ENCODE measurements at places on chromosomes 2 and 18. TPM values are rescaled to one million over a fixed set of nuclear protein-coding genes. Genes with fewer than 3 reads are reported as not detected.

The ABCG8 gene
- total RNA-seq = not detected

DNA sequence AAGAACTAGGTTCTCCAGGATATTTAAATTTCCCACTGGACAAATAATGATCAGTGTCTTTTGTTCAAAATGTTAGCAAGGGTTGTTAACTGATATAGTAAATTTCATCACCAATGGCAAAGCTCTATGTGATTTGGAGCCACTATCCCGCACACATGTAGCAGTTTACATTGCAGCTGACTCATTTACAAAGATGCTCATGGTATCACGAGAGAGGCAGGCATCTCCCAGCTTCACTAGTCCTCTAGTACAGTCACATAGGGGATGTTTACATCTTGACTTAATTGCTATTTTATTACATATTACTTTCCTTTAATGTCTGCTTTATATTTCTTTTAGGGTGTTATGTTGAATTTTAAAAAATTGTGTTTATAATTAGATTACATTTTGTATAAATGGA is 30.7 kb downstream of the KCNE4 start:
- no peaks in the 10 kb centered on the region for H3K36me3 ChIP-seq
- H3K27me3 ChIP-seq = no peaks in the 10 kb centered on the region
- no peak for DNase-seq

The DPP4 gene
- 11.1 TPM for total RNA-seq

- H3K36me3 ChIP-seq = no peaks in the 10 kb centered on the region
- no peak overlapping the region for H3K4me3 ChIP-seq
- H3K27me3 ChIP-seq = no peaks in the 10 kb centered on the region
- DNase-seq = no peak
- H3K27ac ChIP-seq = peak overlapping the region; percentile 51
- no peaks in the 10 kb centered on the region for H3K4me1 ChIP-seq
Measured at GRCh38 chr2:23520256-23520655, 135.3 kb downstream of the KLHL29 start.

DNA sequence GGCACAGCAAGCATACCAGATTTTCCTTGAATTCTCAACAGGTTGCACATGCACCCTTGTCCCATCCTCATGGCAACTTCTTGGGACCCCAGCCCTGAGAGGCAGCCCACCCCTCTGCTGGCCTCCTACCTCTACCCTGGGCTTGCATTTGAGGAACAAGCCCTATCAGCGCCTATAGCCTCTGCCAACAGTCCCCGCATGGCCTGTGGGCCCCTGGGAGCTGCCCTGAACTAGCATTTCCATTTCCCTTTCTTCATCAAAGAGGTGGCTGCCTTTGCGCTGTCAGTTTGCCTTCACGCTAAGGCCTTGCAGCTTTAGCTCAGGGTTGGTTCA is 5.4 kb upstream of the ZAP70 start:
- DNase-seq = no peak
- no peaks in the 10 kb centered on the region for H3K27me3 ChIP-seq

GRCh38 chr2:104897515-104898184 is 43.7 kb downstream of the POU3F3 start:
- no peaks in the 10 kb centered on the region for H3K27me3 ChIP-seq
- no peak for DNase-seq
- H3K4me1 ChIP-seq = no peaks in the 10 kb centered on the region

DNA sequence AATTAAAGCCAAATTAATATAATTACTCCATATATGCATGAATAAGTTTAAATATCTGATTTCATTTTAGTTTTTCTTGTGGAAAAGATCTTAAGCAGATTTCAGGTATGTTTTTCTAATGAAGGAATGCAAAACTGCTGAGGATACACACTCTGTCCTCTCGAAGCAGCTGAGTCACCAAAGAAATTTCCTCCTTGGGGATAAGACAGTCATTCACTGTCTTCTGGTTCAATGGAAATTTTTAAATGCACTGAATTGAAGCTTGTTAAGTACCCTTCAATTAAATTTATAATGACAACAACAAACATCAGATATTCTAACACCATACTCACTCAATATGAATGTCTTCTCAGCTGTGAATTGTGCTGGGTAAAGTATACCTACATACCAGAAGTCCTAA is 101.5 kb upstream of the DNER start:
- H3K4me1 ChIP-seq = no peaks in the 10 kb centered on the region
- H3K27me3 ChIP-seq = no peaks in the 10 kb centered on the region
- H3K36me3 ChIP-seq = peaks cover 6% of the 10 kb centered on the region
- no peak for DNase-seq

The ZAP70 gene
- total RNA-seq = 2.5 TPM

GRCh38 chr2:33130054-33130447 is 183.3 kb downstream of the LTBP1 start:
- H3K4me1 ChIP-seq = peaks cover 36% of the 10 kb centered on the region
- H3K27ac ChIP-seq = no peak overlapping the region
- DNase-seq = no peak
- no peak overlapping the region for H3K4me3 ChIP-seq

- no peak overlapping the region for H3K27ac ChIP-seq
- no peak overlapping the region for H3K4me3 ChIP-seq
- no peaks in the 10 kb centered on the region for H3K4me1 ChIP-seq
- DNase-seq = no peak
- no peaks in the 10 kb centered on the region for H3K27me3 ChIP-seq
- no peaks in the 10 kb centered on the region for H3K36me3 ChIP-seq
Measured at GRCh38 chr2:218202266-218202665, 14.7 kb upstream of the ARPC2 start.

DNA sequence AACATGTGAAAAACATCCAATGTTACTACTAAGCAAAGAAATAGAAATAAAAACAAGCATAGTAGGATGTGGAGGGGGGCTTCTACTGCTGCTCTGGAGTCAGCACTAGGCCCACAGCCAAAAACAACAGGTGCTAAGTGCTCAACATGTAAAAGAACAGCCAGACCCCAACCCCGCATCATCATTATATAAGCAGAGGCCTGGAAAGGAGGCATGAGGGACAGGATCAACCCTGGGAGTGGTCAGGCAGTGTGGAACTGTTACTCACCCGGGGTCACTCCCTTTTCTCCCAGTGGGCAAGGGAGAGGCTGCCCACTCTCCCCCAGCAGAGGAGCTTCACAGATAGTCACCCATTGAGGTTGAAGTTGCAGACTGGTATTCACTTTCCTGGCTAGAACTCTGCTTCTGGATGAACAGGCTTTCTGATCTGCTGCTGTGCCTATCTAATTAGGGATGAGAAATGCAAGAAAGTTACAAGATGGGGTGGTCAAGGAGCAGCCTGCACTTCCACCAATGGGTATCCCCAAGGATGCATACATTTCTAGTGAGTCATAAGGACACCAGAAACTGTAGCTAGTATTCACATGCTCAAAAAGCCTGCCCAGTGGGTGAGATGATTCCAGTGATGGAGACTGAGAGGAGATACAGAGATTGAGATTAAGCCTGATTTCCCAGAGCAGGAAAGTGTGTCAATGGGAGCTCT is 480.1 kb upstream of the TCF4 start:
- no peaks in the 10 kb centered on the region for H3K4me1 ChIP-seq
- H3K27me3 ChIP-seq = no peaks in the 10 kb centered on the region
- no peak overlapping the region for H3K4me3 ChIP-seq
- no peak overlapping the region for H3K27ac ChIP-seq
- no peak for DNase-seq

The NR4A2 gene
- 1.8 TPM for total RNA-seq

- no peaks in the 10 kb centered on the region for H3K27me3 ChIP-seq
- no peaks in the 10 kb centered on the region for H3K4me1 ChIP-seq
- H3K4me3 ChIP-seq = no peak overlapping the region
Measured at GRCh38 chr18:26456070-26456491, 92.3 kb downstream of the KCTD1 start.

The CNRIP1 gene
- 22.5 TPM for total RNA-seq

DNA sequence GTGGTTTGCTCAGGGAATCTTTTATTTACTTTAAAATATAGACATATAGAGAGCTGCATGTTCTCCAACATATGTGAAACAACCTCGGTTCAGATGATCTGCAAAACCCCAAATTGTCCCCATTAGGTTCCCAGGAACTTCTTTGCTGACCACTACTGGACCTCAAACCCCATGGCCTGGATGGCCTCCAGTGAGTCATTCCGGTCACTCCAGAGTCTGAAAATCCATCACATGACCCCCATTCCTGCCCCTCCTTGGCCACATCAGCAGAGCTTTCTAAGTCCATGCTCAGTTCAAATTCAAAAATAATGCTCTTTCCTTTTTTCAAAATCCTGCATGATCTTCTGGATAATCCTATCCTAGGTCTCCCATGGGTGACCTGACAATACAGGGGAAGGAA is 271.0 kb downstream of the TNS1 start:
- peaks cover 29% of the 10 kb centered on the region for H3K36me3 ChIP-seq
- no peak overlapping the region for H3K27ac ChIP-seq
- H3K4me3 ChIP-seq = no peak overlapping the region
- H3K27me3 ChIP-seq = no peaks in the 10 kb centered on the region
- no peak for DNase-seq
- H3K4me1 ChIP-seq = peaks cover 51% of the 10 kb centered on the region

The MRO gene
- 2.5 TPM for total RNA-seq

GRCh38 chr2:121129692-121130091 is 155.3 kb downstream of the TFCP2L1 start:
- H3K36me3 ChIP-seq = no peaks in the 10 kb centered on the region
- no peaks in the 10 kb centered on the region for H3K27me3 ChIP-seq
- no peak for DNase-seq
- no peak overlapping the region for H3K4me3 ChIP-seq
- H3K27ac ChIP-seq = no peak overlapping the region

DNA sequence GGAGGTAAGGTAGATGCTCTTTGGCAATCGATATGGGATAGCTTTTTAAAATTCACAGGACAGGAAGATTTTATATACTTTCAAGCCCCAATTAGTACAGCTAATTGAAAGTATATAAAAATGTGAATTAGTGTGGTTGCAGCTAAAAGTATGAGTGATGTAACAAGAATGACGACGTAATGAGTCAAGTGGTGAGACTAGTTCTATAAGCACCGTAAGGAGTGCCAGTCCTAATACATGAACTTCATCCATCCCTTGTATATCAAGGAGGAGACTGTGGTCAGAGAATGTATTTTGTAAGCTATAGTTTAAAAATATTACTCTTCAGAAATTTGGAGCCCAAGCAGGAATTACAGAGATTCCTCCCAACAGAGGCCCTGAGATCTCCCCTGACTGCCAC is 25.8 kb downstream of the DNAJC27 start:
- no peak overlapping the region for H3K4me3 ChIP-seq
- no peak overlapping the region for H3K27ac ChIP-seq
- H3K4me1 ChIP-seq = no peaks in the 10 kb centered on the region
- H3K36me3 ChIP-seq = peaks cover 17% of the 10 kb centered on the region
- H3K27me3 ChIP-seq = no peaks in the 10 kb centered on the region
- no peak for DNase-seq

- H3K36me3 ChIP-seq = no peaks in the 10 kb centered on the region
- H3K4me3 ChIP-seq = no peak overlapping the region
- DNase-seq = no peak
- no peak overlapping the region for H3K27ac ChIP-seq
- H3K4me1 ChIP-seq = no peaks in the 10 kb centered on the region
Measured at GRCh38 chr2:159270744-159271379, 15.6 kb downstream of the WDSUB1 start.

GRCh38 chr2:111967018-111967417 is 68.6 kb downstream of the MERTK start:
- H3K27ac ChIP-seq = no peak overlapping the region
- no peak overlapping the region for H3K4me3 ChIP-seq
- no peaks in the 10 kb centered on the region for H3K4me1 ChIP-seq

GRCh38 chr2:98465456-98466226 is 21.0 kb downstream of the INPP4A start:
- peaks cover 57% of the 10 kb centered on the region for H3K4me1 ChIP-seq
- no peak overlapping the region for H3K4me3 ChIP-seq
- peak; percentile 81 for DNase-seq
- no peaks in the 10 kb centered on the region for H3K36me3 ChIP-seq
- no peaks in the 10 kb centered on the region for H3K27me3 ChIP-seq
- H3K27ac ChIP-seq = peak overlapping the region; percentile 70

DNA sequence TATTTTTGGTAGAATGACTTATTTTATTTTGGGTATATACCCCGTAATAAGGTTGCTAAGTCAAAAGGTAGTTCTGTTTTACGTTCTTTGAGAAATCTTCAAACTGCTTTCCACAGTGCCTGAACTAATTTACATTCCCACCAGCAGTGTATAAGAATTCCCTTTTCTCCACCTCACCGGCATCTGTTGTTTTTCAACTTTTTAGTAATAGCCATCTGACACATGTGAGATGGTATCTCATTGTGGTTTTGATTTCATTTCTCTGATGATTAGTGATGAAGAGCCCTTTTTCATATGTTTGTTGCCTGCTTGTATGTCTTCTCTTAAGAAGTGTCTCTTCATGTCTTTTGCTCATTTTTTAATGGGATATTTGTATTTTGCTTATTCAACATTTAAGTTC is 215.2 kb upstream of the TFPI start:
- no peaks in the 10 kb centered on the region for H3K36me3 ChIP-seq
- H3K27ac ChIP-seq = no peak overlapping the region
- no peaks in the 10 kb centered on the region for H3K4me1 ChIP-seq
- no peaks in the 10 kb centered on the region for H3K27me3 ChIP-seq
- H3K4me3 ChIP-seq = no peak overlapping the region
- DNase-seq = no peak

The CCDC74B gene
- total RNA-seq = 3.2 TPM

The LYG1 gene
- not detected for total RNA-seq

GRCh38 chr2:78754930-78755329 is 270.6 kb upstream of the REG3G start:
- H3K27me3 ChIP-seq = no peaks in the 10 kb centered on the region
- no peaks in the 10 kb centered on the region for H3K4me1 ChIP-seq
- H3K4me3 ChIP-seq = no peak overlapping the region
- H3K27ac ChIP-seq = no peak overlapping the region
- no peak for DNase-seq
- H3K36me3 ChIP-seq = no peaks in the 10 kb centered on the region

The KCNE4 gene
- 6.4 TPM for total RNA-seq

GRCh38 chr2:98086491-98087446 is at the start of gene VWA3B:
Gene VWA3B (plus strand): TSS chr2:98087167. CDS start chr2:98093093, 5,926 bp downstream.
- DNase-seq = peak; percentile 76
- peaks cover 14% of the 10 kb centered on the region for H3K4me1 ChIP-seq
- H3K27me3 ChIP-seq = no peaks in the 10 kb centered on the region
- no peaks in the 10 kb centered on the region for H3K36me3 ChIP-seq

GRCh38 chr2:226905718-226906117 is 69.9 kb downstream of the RHBDD1 start:
- H3K27me3 ChIP-seq = no peaks in the 10 kb centered on the region

GRCh38 chr2:47485751-47486300 is 82.9 kb downstream of the MSH2 start:
- H3K27me3 ChIP-seq = no peaks in the 10 kb centered on the region
- no peak overlapping the region for H3K27ac ChIP-seq
- DNase-seq = no peak
- no peaks in the 10 kb centered on the region for H3K36me3 ChIP-seq
- no peak overlapping the region for H3K4me3 ChIP-seq

DNA sequence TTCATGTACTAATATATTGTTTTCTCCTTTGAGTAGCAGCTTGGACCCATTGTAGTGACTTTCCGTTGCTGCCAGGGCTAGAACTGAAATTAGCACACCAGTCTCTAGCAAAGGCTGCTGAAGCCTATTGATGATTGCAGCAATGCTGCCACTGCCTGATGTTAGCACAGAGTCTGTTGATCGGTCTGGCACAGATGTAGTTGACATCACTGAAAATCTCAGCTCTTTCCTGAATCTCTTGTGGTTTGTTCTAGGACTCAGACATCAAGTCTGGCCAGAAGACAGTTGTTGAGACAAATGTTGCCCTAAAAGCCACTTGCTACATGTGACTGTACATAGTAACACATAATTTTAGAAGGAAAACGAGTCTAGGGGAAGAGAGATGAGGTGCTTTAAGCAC is 47.2 kb downstream of the VAPA start:
- no peak for DNase-seq
- H3K4me1 ChIP-seq = no peaks in the 10 kb centered on the region
- peak overlapping the region; percentile 2 for H3K27ac ChIP-seq
- no peaks in the 10 kb centered on the region for H3K36me3 ChIP-seq

The PELI1 gene
- 30.8 TPM for total RNA-seq
